ENCODE measurements at places on chromosomes 12 and 14. TPM values are rescaled to one million over a fixed set of nuclear protein-coding genes. Genes with fewer than 3 reads are reported as not detected.

P2RX2 gene
- total RNA-seq: 2.8 TPM

ZC2HC1C gene
- total RNA-seq: 4.7 TPM

NAA25 gene
- 35.9 TPM for total RNA-seq

ACOT6 gene
- total RNA-seq: not detected

SERPINA5 gene
- total RNA-seq: 4.9 TPM

- peak; percentile 54 for DNase-seq
Observed at GRCh38 chr14:68781161-68782021, 11.5 kb downstream of the ZFP36L1 start.

DNA sequence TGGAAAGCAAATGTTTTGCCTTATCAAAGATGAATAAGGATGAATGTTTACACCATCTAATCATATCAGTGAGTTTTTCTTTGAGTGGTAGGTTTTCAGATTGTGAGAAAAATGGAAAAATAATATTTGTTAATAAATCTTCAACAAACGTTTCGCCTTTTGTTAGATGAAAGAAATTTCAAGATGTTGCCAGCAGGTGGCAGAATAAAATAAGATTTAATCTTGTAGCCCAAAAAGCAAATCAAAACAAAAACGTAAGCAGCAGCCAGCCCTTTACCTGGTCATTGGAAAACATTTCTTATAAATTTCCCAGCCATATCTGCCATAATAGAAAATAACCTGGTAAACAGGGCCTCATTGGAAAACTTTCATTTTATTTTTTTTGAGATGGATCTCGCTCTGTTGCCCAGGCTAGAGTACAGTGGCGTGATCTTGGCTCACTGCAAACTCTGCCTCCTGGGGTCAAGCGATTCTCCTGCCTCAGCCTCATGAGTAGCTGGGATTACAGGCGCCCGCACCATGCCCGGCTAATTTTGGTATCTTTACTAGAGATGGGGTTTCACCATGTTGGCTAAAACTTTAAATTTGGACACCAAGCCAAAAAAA, 15.4 kb upstream of the TMEM120B start:
- no peak for DNase-seq

GRCh38 chr12:102769323-102769916, 147.6 kb downstream of the PAH start:
- DNase-seq: no peak

DNA sequence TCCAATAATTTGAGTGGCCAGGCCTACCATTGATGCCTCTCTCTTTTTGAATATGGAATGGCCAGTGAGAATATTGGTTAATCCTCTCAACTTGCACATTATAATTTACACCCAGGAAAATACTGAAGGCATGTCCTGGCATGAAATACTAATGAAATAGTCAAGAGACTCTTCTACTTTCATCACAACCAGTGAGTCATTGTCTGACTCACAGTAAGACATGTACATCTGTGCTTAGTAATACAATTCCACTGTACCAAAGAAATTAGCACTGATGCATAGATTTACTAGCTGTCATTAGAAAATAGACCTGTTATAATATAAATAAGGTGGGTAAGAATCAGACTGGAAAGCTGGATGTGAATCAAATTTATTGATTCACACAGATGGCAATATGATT, 31.6 kb downstream of the KCNC2 start:
- no peak for DNase-seq

DNA sequence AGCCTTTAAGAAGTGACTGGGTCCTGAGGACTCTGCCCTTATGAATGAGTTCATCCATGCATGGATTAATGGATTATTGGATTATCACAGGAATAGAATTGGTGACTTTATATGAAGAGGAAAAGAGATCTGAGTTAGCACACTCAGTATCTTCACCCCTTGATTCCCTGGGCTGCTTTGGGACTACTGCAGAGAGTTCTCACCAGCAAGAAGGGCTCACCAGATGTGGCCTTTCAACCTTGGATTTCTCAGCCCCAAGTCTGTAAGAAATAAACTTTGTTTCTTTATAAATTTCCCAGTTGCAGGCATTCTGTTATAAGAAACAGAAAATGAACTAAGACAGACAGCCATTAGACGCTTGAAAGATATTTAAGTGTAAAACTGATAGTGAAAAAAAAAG, 509.2 kb downstream of the FLRT2 start:
- DNase-seq: no peak

DNA sequence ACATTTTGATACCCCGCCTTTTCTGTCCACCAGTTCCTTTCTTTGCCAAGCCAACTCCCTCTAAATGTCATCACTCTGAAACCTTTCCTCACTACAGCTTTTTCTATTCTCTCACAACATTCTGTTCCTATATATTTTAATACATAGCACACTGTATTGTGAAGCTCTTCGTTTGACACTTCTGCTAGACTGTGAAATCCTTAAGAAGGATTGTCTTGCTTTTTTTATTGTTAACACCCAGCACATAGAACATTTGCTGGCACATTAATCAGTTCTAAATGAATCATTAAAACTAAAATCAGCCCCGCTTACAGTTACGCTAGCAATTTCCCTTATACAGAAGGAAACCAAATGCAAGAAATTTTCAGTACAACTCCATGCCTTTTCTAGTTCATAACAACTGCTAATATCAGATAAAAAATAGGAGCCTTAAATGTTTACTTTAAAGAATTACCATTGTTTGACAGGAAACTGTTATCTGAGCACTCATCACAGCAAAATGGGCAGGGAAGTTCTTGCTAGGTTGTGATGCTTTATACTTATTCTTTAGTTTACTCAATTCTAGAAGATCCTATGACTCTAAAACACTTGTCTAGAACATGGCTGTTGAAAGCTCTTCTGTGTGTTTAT, 93.5 kb downstream of the PPP1R12A start:
- DNase-seq: no peak

DNA sequence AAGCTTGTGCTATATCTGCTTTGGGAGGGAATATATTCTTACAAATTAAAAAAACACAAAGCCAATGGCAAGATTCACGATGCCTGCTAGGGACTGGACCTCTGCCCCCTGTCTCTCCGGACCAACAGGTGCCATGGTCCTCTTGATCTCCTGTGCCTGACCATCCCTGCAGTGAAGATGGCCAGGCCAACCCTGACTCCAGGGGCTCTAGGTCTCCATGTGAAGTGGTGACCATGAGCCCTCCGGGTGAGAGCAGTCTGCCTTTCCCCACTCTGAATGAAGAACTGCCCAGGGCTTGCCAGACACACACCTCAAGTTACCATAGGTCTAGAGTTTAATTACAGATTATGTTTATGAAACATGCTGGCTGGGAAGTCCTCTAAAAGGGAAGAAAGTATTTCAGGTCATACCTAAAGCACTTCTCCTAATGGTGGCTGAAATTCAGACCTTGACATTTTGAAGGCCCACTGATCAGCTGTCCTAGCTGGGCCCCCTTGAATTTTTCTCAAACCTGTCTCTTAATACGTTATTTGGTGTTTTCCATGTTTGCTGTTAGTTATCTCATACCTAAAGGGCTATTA, 1.4 kb downstream of the ARHGDIB start:
- DNase-seq: no peak

DNA sequence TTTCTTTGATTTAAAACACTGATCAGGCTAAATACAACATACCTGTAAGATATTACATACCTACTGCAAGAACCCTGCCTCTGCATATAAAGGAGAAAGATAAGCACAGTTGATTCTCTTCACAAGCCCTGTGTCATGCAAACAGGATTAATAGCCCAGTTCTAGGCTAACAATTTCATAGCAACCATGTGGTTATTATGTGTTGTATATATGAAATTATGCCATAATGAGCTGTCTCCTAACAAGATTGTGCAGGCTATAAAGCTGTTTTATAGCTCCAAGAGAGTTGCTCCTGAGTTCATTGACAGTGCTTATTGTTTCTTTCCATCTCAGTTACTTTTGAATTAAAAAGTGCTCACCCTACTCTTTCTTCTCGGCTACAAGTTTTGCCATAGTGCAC, 609.3 kb downstream of the DIO2 start:
- DNase-seq: no peak

- DNase-seq: peak; percentile 84
Observed at GRCh38 chr12:24948757-24949722, at the start of gene BCAT1. Gene BCAT1 (minus strand): TSS chr12:24949101. CDS start chr12:24948932, 169 bp downstream.

DNA sequence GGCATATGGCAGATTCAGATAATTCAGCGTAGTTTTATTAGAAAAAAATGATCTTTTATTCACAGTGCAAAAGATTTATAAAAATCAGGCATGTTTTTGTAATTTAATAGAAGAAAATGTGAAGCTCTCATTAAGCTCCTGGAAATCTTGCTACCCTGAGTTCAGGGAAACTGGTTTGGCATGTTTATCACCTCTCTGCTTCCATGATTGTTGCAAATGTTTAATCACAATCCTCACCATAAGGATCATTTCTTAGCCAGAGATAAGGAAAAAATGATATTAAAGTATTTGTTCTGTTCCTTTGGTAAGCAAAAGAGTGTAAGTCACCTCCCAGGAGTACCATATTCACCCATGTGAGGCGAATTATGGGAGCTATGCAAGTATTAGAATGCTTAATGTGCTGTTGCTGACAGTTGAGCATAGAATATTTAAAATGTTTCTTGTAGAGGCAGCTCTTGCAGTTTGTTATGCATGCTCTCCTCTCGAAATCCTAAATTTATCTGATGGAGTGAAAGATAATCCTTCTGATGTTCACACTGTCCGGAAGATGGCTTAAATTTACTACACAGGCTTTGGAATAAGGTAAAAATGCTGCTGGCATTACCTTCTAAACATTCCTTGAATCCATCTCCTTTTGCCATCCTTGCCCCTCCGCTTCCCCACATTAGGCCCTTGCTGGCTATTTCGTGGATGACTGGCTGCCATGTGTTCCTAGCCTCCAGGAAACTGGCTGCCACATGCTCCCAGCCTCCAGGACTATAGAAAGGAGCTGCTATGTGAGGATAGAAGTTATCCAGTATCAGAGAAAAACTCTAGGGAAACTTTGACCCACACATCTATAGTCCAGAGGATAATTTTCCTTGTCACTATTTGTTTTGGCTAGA, 115.8 kb upstream of the CCDC198 start:
- no peak for DNase-seq

- no peak for DNase-seq
Observed at GRCh38 chr14:81855007-81855406, 321.4 kb upstream of the SEL1L start.

- DNase-seq: no peak
Observed at GRCh38 chr12:129901254-129901653, 2.6 kb downstream of the TMEM132D start.

DNA sequence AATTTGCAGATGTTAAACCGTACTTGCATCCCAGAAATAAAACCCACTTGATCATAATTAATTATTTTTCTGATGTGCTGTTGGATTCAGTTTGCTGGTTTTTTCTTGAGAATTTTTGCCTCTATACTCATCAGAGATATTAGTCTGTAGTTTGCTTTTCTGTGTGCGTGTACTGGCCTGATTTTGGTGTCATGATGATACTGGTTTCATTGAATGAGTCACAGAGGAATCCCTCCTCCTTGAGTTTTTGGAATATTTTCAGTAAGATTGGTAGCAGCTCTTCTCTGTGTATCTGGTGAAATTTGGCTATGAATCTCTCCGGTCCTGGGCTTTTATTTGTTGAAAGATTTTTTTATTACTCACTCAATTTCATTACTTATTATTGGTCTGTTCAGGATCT, 100.4 kb upstream of the PMCH start:
- no peak for DNase-seq

- DNase-seq: no peak
Observed at GRCh38 chr14:67392123-67392522, 19.8 kb downstream of the PLEK2 start.
